ENCODE measurements at places on chromosomes 5 and 9.
A peak's percentile ranks its signal among the peaks of the same experiment; 100 is the strongest.

GRCh38 chr5:99544356-99544755 is 615.5 kb upstream of the CHD1 start:
- no peak for DNase-seq

- DNase-seq = no peak
These were observed 56.4 kb upstream of the LIFR start for GRCh38 chr5:38612851-38613250.

- DNase-seq = no peak
These were observed 22.0 kb downstream of the FREM1 start for GRCh38 chr9:14888272-14888671.

- DNase-seq = no peak
These were observed 3.2 kb downstream of the TDRD7 start for GRCh38 chr9:97415146-97415545.

DNA sequence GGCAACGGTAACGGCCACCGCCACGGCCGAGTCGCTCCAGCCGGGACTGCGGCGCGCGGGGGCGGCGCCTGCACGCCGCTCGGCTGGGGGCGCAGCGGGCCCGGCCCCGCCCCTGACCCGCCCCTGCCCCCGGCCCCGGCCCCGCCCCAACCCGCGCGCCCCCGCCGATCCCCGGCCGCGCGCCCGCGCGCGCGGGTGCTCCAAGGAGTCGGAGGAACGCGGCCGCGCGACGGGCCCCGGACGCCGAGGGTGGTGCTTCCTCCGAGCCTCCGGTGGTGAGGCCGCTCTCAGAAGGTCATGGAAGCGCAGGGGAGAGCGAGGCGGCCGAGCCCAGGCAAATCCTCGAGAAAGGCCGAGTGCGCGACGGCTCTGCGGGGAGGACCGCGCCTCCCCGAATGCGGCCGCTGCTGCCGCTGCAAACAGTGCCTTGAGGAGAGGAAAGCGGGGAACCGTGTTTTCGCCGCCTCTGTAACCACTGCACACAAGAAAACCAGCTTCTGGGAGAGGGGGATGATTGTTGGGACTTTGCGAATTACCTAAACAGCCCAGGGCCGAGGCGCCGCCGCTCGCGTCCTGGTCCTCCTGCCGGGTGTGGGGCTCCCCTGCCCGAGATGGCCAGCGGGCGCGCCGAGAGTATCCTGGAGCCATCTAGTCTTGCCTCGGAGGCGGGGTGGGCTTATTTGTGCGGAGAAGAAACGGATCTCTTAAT is at the start of gene LIFR:
Gene LIFR, minus strand, starts transcription at position 48 of the 709 bp plus-strand sequence. CDS start 25,999 bp downstream, outside the sequence.
- DNase-seq = peak; percentile 14

- DNase-seq = no peak
These were observed 34.5 kb upstream of the MED27 start for GRCh38 chr9:132114102-132114707.

- no peak for DNase-seq
These were observed 31.7 kb upstream of the NR3C1 start for GRCh38 chr5:143435210-143435657.

DNA sequence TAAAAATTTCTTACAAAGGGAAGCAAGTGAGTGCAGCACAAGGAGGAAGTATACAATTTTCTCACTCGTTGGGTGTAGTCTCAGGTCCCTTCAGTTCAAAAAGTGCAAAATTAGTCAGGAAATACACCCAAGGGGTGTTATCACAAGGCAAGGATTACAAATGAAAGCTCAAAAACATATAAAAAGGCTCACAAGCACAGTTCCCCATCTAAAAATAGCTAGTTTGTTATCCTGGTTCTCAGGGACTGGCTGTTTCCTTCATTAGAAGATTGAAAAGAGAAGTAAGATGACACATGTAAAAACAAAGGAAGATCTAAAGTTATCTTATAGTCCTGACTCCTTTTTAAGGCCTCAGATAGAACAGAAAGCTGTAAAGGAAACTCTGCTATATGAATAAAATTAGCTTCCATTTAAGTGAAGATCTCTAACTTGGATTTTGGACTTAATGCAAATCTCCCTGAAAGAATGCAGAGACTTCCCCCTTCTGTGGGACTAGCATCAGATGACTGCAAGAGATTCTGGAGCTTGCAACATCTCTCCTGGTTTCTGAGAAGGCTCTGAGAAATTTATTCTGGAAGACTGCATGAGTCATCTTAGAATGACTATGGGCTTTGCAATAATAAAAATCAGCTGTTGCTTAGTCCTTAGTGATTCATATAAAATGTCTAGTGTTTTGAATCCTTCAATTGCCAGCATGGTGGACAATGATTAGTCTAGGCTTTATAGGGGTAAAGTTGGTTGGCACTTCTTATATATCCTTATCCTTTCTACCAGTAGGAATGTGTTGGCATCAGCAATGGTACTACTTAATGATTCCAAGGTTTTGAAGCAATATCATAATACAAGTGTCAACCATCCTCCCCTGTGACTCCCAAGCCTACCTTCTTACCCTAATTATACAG is 25.4 kb downstream of the DAB2 start:
- DNase-seq = no peak

- no peak for DNase-seq
These were observed 57.6 kb upstream of the OTP start for GRCh38 chr5:77696120-77696519.

GRCh38 chr9:108634204-108634603 is 221.6 kb downstream of the ACTL7B start:
- DNase-seq = no peak

GRCh38 chr9:83574482-83574881 is 36.3 kb upstream of the FRMD3 start:
- DNase-seq = no peak

- no peak for DNase-seq
These were observed 284.4 kb downstream of the ENC1 start for GRCh38 chr5:74356009-74356695.

DNA sequence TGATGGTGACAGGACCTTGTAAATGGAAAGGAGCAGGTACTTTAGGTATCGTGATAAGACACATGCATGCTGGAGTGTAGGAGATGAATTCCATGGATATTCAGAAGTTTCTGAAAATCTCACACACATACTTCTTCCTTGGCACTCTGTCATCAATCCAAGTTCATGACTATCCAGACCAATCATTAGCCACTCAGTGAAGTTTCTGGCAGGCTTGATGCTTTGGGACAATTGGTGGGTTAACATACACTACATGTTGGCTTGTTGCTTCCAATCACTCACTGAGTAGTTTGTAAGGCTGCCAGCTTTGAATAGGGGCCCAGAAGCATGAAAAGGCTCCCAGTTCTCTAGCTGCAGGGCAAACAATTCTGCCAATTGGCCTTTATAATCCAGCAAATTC is 147.6 kb downstream of the CEMIP2 start:
- no peak for DNase-seq

DNA sequence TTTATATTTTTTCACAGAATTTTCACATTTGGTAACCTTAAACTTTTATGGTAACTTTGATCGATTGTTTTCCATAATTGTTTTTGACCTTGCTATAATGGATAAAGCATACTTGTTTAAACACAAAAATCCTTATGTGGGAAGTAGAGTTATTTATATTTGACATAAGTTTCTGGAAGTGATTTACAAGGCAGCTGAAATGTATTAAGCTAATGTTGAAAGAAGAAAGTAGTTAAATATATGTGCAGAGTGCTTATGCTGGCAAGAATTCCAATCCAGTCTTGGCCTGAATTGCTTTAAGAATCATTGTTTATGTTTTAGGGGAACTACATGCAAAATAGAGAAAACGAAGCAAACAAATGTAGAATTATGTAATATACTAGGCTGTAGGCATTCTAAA is 763.6 kb downstream of the TAF11L14 start:
- DNase-seq = no peak

DNA sequence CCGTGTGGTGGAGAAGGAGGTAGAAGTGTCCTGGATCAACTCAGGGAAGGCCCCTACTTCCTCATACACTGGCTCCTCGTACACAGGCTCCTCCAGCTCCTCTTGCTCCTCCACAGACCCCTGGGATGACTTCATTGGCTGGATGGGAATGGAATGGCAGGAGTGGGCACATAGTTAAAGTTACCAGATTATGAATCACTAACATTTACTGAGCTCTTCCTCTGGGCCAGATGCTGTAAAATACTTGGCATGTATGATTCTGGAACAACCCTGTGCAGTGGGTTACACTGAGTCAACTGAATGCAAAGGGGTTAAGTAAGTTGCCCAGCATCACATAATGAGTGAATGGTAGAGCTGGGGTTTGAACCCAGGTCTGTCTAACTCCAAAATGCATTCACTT is 3.1 kb upstream of the FCHSD1 start:
- DNase-seq = no peak

DNA sequence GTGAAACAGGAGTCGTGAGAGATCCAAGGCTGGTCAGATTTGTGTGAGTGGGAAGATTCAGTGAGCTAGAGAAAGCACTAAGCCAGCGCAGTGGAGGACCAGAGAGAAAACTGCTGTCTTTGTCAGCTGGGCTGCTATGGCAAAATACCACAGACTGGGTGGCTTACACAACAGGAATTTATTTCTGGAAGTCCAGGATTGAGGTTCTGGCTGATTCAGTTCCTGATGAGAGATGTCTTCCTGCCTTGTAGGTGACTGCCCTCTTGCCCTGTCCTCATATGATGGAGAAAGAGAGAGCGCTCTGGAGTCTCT is 24.2 kb upstream of the ANKRD33B start:
- DNase-seq = no peak

DNA sequence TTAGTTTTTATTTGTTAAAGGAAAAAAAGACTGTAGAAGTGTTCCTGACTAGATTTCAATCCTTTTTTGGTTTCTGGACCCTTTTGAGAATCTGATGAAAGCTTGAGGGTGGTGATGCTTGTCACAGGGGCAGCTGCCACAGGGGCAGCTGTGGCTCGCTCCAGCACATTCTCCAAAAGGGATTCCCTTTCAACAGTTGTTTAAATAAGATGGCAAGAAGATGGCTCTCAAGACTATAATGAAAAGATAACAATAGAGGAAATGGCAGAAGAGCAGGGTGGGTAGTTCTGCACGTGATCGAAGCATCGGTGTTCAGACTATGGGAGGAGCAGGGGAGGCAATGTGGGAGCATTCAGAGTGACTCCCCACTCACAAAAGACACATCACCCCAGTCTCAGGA is 46.5 kb upstream of the TNFAIP8 start:
- no peak for DNase-seq

DNA sequence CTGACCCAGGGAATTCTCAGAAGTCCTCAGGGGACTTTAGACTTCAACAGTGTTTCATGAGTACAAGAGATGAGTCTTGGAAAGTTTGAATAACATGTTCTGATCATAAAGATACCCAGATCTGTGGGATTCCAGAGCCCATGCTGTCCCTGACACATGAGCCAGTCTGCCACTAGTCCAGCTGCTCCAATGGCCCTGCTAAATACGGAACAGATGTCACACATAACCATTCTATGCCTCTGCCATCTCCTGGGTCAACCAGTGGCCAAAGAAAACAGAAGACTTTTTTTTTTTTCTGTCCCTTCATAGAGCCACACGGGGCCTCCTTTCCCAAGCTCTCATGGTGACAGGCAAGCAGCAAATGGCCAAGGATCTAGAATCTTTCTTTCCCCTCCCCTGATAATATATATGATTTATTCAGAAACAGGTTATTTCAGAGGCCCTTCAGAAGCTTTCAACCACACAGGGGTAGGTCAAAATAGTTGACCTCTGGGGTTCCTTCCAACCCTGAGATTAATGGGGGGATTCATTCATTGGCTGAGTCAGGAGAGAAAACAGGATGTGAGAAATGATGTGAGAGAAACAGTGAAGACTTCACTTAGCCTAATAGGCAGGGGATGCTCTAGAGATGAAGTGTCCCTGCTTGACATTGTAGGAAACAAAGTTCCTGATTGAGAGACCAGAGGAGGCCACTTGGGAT is 367.7 kb downstream of the CDK5RAP2 start:
- no peak for DNase-seq

DNA sequence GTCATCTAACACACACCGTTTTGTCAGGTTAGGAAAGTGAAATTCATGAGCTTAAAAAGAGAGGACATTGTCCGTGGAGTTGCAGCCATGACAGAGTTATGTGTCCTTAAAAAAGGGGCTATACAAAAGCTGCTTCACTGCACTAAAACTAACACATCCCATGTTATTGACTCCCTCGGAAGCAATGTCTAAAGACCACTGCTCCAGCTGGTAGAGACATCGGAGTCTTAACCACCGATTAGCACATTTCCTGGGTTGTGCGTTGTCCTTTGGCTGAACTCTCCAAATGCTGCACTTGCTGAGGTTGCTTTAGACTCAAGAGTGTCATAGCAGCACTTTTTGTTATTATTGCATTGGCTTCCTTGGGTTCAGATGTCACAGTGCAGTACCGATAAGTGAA is 128.3 kb upstream of the C9orf72 start:
- no peak for DNase-seq

GRCh38 chr9:111610149-111610548 is 10.7 kb upstream of the PTGR1 start:
- no peak for DNase-seq

DNA sequence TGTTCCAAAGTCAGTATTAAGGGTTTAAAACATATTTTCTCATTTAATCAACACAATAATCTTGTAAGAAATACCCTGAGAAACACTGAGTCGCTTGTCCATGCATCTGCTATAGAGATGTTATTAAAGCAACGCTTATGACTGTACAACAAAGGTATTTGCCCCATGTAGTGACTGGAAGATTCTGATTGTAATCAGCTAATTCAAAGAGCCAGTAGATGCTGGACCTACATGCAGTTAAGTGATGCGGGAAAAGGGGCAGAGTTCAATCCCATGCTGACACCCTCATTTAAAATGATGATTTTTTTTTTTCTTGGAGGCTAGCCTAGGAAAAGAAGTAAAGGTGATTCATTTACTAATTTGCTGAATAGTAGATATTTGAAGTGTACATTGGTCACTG is 149.3 kb upstream of the MTAP start:
- no peak for DNase-seq

- DNase-seq = no peak
These were observed 37.0 kb downstream of the DPYSL3 start for GRCh38 chr5:147472664-147473475.

DNA sequence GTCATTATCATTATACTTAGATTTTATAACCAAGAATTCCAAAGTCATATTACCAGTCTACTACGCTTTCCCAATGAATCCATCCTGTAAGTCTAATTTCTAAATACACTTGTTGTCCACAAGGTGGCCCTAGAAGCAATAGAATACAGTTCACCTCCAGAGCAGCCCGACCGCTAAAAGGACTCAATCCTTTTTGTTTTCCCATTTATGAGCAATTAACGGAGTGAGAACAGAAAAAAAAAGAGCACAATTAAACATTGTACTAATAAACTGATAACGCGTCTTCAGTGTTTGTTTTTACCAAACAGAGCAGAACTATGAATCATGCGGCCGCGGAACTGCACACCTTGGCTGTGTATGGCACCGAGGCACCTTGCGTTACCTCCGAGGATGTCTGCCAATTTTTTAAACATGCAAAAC is 160.7 kb upstream of the DAPK1 start:
- no peak for DNase-seq

GRCh38 chr9:32728181-32728580 is 55.2 kb upstream of the TMEM215 start:
- DNase-seq = no peak

GRCh38 chr9:110007477-110008270 is 200.3 kb downstream of the C9orf152 start:
- no peak for DNase-seq

Measured in activated gamma-delta T cell (primary cell).